Right kidney (tissue), 9 donors: ENCODE measurements at places on chromosomes 1 and 21.
A peak's percentile ranks its signal among the peaks of the same experiment; 100 is the strongest.

- DNase-seq, result no peak
Observed at GRCh38 chr1:110874324-110875215, 1.6 kb downstream of the CD53 start.

DNA sequence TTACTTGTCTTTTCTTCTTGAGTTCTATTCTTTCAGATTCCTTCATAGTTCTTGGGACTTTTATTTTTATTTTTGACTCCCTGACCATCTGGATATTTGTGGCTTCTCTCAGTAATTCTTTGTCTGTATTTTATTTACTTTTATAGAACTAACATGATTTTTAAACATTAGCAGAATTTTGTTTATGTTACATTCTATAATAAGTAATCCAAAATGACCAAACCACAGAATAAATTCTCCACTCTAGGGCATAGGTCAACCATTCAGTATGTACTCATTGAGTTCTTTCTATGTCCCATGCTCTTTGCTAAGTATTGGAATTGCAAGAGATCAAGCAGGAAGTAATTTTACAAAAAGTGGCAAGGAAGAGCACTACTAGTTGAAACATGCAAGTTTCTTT is 969.0 kb downstream of the TTLL7 start:
- DNase-seq, result no peak

GRCh38 chr1:44617703-44618029 is 56.6 kb downstream of the TMEM53 start:
- no peak for DNase-seq

- no peak for DNase-seq
Observed at GRCh38 chr1:218942431-218942830, 231.2 kb upstream of the LYPLAL1 start.

GRCh38 chr1:1847890-1848289 is 43.0 kb downstream of the GNB1 start:
- DNase-seq, result no peak

- no peak for DNase-seq
Observed at GRCh38 chr1:178613271-178613945, 100.5 kb downstream of the TEX35 start.

DNA sequence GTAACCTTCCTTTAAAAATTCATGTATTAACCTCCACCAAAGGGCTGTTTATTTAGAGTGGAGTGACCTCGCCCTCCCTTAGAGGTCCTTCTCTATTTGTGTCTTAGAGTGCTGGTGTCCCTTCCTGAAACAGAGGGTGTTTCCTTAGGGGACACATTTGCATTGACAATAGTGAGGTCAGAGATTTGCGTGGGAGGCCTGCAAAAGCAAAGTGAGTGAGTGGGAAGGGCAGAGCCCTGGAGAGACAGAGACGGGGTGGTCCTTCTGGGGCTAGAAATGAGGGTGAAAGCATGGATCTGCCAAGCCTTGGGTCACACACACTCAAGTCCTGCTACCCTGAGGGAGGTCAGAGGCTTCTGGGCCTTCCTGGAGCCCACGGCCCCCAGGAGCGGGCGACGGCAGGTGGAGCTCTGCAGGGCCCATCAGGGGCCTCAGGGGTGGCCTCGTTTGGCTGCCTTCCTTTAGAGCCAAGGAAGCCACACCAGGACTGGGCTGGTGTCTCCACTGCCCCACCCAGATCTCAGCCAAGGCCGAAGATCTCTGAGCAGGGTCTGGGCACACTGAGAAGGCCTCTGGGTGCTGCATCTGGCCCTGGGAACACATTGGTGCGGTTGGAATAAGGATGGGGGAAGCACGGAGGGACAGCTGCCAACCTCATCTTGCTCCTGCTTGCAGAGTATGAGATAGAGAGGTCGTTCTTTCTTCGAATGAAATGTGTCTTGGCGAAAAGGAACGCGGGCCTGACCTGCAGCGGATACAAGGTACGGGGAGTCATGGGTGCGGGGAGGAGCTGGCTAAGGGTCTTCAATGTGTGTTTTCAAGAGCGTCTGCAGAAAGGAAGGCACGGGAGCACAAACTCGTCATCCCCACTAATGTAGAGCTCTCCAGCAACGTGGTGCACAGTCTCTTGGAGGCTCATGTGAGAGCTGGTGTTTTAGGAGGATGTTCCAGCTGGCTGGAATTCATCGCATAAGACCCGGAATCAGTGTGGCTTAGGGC is 23.8 kb downstream of the SIM2 start:
- DNase-seq, result no peak

GRCh38 chr1:35660581-35661473 is 19.5 kb upstream of the PSMB2 start:
- peak; percentile 52 for DNase-seq

- DNase-seq, result no peak
Observed at GRCh38 chr1:4425892-4426291, 228.5 kb upstream of the AJAP1 start.

- no peak for DNase-seq
Observed at GRCh38 chr1:46370214-46370633, 23.9 kb upstream of the FAAH start.

DNA sequence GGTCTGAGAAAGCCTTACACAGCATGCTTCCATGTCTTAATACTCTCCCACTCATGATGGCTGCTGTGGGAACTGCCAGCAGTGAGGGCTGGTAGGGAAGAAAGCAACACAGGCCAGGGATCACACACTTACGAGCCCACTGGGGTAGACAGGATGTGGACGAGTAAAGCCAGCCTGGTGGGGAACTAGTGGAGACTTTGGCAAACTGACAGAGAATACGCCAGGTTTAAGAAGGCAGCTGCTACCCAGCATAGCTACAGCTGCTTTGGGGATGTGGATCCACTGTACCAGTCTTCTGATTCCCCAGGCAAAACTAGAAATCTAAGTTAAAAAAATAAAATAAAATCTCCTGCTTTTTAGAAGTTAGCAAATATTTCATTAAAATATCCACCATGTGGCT is 664.0 kb downstream of the SMYD3 start:
- no peak for DNase-seq

GRCh38 chr1:191519519-191519918 is 638.7 kb upstream of the RGS18 start:
- DNase-seq, result no peak

DNA sequence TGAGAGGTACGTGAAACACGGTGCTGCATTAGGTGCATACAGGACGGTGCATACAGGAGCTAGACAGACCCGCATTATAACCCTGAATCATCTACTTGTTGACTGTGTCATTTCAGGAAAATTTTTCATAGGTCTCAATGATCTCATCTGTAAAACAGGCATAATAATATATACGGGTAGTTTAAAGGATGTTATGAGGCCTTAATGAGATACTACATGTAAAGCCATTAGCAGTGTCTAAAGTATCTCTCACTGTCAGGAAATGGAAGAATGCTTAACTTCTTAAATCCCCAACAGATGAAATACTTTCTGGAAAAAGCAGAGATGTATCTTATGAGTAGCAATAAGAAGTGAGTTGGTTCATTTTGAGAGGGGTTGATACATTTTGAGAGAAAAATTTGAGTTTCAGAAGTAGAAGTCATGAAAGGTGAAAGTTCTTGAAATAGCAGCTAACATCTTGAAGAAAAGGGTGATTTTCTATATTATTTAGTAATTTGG is 669.6 kb downstream of the PTPRC start:
- DNase-seq, result no peak

DNA sequence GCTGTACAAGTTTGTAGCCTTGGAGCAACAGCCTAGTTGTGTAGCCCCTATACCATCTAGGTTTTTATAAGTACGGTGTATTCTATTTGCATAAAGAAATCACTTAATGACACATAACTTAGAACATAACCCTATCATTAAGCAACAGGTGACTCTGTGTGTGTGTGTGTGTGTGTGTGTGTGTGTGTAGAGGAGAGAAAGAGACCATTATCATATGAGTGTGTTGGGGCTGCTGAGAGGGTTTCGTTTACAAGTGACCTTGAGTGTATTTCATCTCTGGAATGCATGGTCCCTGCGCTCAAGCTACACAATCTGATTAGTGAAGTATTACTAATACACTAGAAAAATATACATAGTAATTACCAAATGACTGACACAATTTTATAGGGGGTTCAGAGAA is 115.1 kb downstream of the RABGAP1L start:
- DNase-seq, result no peak

GRCh38 chr1:67583462-67583950 is 101.5 kb upstream of the GADD45A start:
- DNase-seq, result no peak

- DNase-seq, result no peak
Observed at GRCh38 chr1:45566722-45567121, 16.1 kb downstream of the AKR1A1 start.

DNA sequence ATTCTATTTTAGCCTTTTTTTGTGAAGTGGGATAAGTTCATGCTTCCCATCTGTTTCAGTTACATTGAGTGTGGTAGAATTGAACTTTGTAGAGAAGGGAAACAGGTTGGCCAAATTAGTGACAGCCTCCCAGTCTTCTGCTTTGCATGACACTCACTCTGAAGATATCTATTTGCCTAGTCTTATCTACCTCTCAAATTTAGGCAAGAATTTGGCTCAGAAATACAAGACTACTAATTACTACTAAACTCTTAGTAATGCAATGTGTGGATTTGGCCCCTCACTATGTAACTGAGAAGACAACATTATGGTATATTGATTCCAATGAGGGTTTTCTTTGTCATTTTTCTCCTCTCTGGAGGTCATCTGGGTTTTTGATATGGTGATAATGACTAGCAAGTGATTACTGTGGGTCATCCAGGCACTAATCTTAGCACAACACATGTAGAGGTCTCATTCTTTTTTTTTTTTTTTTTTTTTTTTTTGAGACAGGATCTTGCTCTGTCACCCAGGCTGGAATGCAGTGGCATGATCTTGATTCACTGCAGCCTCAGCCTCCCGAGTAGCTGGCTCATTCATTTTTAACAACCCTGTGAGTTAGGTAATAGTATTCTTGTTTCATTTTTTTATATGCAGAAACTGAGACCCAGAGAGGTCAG is 6.3 kb downstream of the FAM20B start:
- no peak for DNase-seq

- no peak for DNase-seq
Observed at GRCh38 chr1:39827201-39827600, 38.5 kb upstream of the BMP8B start.

DNA sequence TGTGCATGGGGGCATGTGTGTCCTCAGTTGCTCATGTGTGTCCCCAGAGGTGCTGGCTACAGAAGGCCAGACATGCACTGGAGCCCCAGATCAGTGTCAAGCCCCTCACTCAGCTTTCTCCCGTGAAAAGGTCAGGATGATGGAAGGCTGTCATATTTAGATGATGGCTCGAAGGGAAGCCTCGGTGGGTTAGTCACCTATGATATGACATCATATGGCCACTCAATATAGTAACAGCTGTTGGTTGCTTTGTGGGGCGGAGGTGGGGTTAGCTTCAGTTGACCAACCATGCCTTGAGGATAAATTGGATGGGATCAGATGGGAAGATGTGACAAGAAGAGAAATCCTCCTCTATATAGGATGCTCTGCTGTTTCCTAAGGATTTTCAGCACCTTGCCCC is 43.5 kb upstream of the ATF3 start:
- no peak for DNase-seq

- no peak for DNase-seq
Observed at GRCh38 chr1:68181165-68181556, 51.2 kb downstream of the WLS start.

DNA sequence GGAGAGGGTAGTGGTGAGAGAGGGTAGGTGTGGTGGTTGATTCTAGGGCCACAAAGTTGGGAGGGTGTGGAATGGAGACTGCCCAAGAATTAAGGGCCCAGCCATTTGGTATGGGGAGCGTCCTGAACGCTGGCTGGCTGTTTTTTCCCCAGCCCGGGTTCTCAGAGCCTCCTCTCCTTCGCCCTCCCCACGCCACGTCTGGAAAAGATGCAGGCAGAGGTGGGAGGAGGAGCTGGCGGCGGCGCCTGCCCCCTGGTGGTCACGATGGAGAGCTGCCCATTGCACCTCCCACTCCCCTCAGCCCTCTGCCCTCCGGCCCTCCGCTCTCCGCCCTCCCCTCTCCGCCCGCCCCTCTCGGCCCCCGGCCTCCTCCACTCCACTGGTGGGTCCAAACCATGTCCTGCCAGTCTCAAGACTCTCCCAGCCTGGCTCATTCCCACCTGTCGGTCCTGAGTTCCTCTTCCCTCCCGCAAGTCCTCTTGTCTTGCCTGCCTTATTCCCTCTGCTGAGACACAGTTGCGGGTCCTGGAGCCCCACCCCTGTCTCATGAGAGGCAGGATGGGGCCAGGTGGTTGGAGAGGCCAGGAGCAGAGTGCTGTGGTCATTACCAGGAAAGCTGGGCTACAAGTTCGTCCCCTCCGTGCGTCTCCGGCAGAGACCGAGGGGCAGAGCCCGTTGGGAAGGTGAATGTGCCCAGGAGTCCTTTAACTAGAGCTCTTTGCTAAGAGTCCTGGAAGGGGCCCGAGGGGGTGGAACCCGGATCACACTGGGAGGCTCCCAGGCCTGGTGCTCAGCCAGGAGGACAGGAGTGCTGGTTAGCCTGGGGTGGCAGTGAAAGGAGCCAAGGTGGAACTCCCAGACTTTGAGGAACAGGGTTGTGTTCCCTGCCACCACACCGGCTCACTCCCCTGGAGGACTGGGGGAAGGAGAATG is 22.6 kb downstream of the ETNK2 start:
- peak; percentile 63 for DNase-seq

GRCh38 chr1:58249737-58250586 is 296.6 kb downstream of the OMA1 start:
- DNase-seq, result peak; percentile 78

GRCh38 chr1:158324395-158324794 is 6.9 kb downstream of the CD1B start:
- DNase-seq, result no peak

GRCh38 chr21:14956807-14957206 is 108.0 kb downstream of the NRIP1 start:
- no peak for DNase-seq

GRCh38 chr1:9852410-9853248 is 28.9 kb upstream of the CLSTN1 start:
- no peak for DNase-seq

DNA sequence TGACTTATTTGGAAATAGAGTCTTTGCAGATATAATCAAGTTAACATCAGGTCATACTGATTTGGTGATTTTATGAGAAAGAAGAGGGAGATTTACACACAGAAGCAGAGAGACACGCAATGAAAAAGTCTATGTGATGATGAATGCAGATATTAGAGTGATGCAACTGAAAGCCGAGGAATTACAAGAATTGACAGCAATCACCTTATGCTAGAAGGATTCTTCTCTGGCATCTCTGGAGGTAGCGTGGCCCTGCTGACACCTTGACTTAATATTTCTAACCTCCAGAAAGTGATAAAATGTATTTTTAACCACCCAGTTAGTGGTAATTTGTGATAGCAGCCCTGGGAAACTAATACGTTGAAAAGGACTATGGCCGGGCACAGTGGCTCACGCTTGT is 14.2 kb upstream of the CFH start:
- no peak for DNase-seq

DNA sequence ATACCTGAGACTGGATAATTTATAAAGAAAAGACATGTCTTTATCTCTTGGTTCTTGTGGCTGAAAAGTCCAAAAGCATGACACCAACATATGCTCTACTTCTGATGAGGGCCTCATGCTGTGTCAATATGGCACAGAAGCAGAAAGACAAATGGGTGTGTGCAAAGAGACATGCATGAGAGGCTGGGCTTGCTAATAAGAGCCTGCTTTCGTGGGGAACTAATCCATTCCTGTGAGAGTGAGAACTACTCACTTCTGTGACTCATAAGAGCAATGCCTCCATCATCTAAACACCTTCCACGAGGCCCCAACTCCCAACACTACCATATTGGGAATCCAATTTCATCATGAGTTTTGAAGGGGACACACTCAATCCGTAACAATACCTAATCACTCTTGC is 340.0 kb upstream of the DUSP10 start:
- DNase-seq, result no peak
